GM23248 (cell line): ENCODE measurements at places on chromosomes 2 and 18.
A peak's percentile ranks its signal among the peaks of the same experiment; 100 is the strongest.

GRCh38 chr2:205500065-205500464 lies 182.2 kb upstream of the NRP2 start:
- DNase-seq, result no peak

- DNase-seq, result peak; percentile 50
These were observed 455 bp downstream of the C18orf32 start for GRCh38 chr18:49486606-49486952.

DNA sequence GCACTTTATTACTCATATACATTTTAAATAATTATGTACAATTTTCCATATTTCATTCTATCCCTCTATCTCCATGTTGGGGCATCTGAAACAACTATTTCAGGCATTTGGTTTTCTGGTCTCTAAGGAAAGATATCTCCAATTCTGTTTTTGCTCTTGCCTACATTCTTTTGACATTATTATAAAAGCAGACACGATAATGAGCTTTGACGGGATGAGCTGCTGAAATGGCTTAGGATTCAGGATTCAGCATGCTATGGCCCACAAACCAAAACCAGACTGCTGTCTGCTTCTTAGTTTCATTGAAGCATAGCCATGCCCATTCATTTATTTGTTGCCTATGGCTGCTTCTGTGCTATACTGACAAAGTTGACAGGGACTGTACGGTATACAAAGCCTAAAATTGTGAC lies 42.7 kb upstream of the GLS start:
- DNase-seq, result peak; percentile 56

DNA sequence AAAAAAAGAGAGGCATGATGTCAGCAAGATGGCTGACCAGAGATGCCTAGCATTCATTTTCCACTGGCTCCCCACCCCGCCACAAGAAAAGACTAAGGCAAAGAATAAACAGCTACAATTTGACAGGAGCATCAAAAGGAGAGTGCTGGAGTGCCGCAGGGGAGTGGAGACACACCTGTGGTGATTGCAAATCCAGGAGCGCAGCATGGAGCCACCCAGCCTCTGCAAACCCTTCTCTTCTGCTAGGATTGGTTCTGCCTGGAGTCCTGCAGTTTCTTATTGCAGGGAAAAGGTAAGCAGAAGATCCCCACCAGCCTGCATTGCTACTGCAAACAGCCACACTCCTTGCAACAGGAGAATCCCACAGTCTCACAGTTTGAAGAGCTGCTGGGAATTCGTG lies 26.1 kb downstream of the BOLL start:
- DNase-seq, result no peak

GRCh38 chr2:233848276-233848675 lies 6.1 kb downstream of the HJURP start:
- no peak for DNase-seq
